ENCODE measurements at places on chromosomes 12 and 14. TPM values are rescaled to one million over a fixed set of nuclear protein-coding genes. Genes with fewer than 3 reads are reported as not detected.

The PCK2 gene
- total RNA-seq: 44.4 TPM

The SP7 gene
- total RNA-seq: not detected

The DTX1 gene
- total RNA-seq: 0.68 TPM

The SLC17A8 gene
- total RNA-seq: not detected

The PXMP2 gene
- total RNA-seq: 12.3 TPM

The DNAJC22 gene
- 0.16 TPM for total RNA-seq

The MYH6 gene
- total RNA-seq: not detected

The STON2 gene
- 54.0 TPM for total RNA-seq

The GDF3 gene
- not detected for total RNA-seq

The CMKLR1 gene
- total RNA-seq: 0.56 TPM

The PTGER2 gene
- 0.40 TPM for total RNA-seq

The KRT83 gene
- not detected for total RNA-seq

The HOXC4 gene
- total RNA-seq: 5.1 TPM

The ANKRD33 gene
- total RNA-seq: not detected

The FAM90A1 gene
- total RNA-seq: 0.16 TPM

- peak; percentile 99 for ATAC-seq
These were observed 38.5 kb downstream of the CATSPERB start for GRCh38 chr14:91693346-91693745.

DNA sequence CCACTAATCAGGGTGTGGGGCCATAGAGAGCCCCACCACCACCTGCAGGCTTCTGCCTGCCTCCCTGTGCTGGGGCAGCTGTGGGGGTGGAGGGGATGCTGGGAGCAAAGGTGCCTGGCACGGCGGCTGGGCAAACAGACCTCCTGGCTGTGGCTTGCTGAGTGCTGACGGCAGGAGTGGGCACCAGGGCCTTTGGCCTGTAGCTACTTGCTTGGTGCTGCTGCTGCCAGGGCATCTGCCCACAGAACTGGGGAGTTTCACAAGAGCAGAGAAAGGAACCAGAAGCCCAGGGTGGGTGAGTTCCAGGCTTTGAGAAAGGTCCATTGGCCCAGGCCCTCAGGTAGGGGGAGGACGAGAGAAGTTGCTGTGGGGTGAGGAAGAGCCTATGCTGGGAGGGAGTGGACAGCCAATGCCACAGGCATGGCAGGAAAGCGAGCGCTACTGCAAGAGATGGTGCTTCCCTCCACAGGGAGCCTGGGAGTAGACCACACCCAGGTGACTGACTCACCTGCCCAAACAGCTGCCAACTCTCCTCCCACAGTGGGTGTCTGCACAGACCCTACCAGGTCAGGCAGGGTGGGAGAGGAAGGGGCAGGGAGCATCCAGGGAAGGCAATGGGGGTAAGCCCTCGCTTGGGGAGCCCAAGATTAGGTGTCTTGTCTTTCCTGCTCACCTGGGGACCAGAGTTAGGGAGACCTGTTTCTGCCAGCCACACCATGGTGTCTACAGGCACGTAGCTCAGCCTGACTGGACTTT, 39.0 kb upstream of the HDAC7 start:
- peak; percentile 84 for ATAC-seq

DNA sequence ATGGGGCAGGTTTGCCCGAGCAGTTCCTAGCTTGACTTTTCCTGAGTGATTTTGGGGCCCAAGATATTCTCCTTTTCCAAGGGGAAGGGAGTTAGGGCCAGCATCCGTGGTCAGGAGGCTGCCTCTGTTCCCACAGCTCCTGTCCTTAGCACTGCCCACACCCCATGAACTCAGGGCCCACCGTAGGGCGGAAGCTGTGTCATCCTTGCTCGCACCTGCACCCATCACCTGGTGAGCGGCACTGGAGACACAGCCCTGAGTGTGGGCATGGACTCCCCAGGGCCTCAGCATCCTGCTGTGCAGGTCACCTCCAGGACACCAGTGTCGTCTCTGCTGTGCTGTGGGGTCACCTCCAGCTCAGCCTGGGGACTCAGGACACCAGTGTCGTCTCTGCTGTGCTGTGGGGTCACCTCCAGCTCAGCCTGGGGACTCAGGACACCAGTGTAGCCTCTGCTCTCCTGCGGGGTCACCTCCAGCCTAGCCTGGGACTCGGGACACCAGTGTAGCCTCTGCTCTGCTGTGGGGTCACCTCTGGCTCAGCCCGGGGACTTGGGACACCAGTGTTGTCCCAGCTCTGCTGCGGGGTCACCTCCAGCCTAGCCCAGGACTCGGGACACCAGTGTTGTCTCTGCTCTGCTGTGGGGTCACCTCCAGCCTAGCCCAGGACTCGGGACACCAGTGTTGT, 322.9 kb downstream of the ADGRD1 start:
- no peak for ATAC-seq

GRCh38 chr14:34018125-34018524, 67.3 kb upstream of the EGLN3 start:
- ATAC-seq: no peak

GRCh38 chr12:71125515-71125914, 32.3 kb downstream of the TSPAN8 start:
- no peak for ATAC-seq

- no peak for ATAC-seq
These were observed 89.4 kb downstream of the NT5DC3 start for GRCh38 chr12:103751600-103751999.

GRCh38 chr14:30657606-30658163, 35.6 kb downstream of the SCFD1 start:
- no peak for ATAC-seq

GRCh38 chr14:26528415-26529182, 69.2 kb downstream of the NOVA1 start:
- ATAC-seq: no peak

DNA sequence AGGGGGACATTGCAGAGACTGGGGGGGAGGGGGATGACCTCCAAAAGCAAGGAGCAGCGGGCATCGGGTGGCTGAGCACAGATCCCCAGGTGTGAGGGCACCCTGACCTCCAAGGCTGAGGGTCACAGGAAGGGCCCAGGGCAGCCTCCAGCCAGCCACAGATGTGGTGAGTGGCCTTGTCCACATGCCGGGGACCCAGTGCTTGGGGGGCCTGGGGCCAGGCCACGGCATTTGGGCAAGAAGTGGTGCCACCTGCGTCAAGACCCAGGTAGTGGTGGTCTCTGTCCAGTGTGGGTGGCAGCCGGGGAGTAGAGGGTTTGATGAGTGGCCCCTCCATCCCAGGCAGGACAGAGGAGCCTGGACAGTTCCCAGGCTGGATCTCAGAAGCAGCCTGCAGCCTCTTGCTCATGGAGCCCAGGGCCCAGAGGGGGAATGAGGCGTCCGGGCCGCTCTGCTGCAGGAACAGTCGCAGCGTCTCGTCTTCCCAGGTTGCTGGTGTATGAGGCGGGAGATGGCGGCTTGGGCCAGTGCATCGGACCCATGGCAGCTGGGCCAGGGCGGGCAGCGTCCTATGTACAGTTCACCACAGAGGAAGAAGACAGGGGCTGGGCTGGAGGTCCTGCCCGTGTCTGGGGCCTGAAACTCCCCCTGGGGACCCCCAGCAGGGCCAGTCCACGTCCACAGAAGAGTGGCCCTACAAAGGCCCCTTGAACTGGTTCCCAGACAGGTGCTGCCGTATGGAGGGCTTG, 33.5 kb downstream of the CCNK start:
- no peak for ATAC-seq

GRCh38 chr12:104095289-104095688, 31.0 kb downstream of the HCFC2 start:
- no peak for ATAC-seq

GRCh38 chr12:108173160-108173559, 44.1 kb downstream of the WSCD2 start:
- no peak for ATAC-seq

DNA sequence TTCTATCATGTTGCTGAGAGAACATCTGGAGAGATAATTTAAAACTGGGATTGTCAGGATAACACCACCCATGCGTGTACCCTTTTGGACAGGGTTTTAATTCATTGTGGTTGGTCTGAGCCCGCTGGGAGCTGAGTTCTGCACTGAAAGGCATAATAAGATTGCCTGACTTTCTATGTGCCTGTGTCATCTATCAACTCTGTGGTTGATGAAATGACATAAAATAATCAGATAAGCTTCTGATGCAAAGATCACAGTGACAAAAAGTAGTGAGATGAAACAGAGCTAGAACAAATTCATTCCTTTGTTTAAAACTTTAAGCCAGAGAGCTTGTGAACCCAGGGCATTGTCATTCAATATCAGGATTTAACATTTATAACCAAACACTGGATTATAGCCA, 98.7 kb downstream of the BBS10 start:
- ATAC-seq: no peak

GRCh38 chr14:38904959-38905358, 198.1 kb downstream of the SEC23A start:
- ATAC-seq: no peak

- peak; percentile 31 for ATAC-seq
These were observed 94.7 kb upstream of the GSC start for GRCh38 chr14:94864387-94865195.

- no peak for ATAC-seq
These were observed 358.1 kb downstream of the RAD51B start for GRCh38 chr14:68177728-68178127.

GRCh38 chr12:6555018-6555691, 687 bp downstream of the IFFO1 start:
- ATAC-seq: no peak

- ATAC-seq: no peak
These were observed 122.2 kb downstream of the NTS start for GRCh38 chr12:85996280-85996679.

DNA sequence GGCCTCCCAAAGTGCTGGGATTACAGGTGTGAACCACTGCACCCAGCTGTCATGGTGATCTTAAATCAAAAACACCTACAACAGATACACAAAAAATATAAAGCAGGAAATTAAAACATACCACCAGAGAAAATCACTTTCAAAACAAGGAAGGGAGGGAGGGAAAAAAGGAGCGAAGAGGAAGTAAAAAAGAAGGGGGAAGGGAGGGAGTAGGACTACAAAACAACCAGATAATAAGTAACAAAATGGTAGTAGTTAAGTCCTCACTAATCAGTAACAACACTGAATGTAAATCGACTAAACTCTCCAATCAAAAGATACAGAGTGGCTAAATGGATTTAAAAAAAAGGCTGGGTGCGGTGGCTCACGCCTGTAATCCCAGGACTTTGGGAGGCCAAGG, 89.0 kb downstream of the SH2B3 start:
- ATAC-seq: no peak

- peak; percentile 63 for ATAC-seq
These were observed 51.1 kb downstream of the SLC38A1 start for GRCh38 chr12:46217541-46218321.

DNA sequence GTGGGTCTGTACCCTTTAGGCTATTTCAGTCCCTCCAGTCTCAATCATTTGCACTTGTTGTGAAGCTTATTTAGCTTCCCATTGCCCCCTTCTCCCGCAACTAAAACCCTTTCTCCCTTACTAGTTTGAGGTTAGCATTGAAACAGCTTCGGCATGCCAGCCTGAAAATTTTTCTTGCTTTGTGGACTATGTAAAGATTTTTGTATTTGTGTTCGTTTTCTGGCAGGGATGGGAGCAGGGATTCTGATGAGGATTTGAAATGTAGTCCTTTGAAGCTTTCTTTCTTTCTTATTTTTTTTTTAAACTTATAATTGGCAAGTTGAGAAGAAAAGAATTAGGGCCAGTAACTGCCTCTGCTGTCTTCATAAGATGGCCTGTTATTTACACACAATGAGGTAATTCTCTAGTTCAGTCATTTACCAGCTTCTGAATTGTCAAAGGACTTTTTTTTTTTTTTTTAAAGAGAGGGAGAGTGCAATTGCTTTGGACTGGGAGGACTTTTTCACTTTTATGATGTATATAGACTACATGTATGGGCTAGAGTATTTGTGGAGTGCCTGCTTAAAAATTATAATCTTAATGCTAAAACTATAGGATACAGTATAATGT, 29.0 kb downstream of the PALS1 start:
- no peak for ATAC-seq

DNA sequence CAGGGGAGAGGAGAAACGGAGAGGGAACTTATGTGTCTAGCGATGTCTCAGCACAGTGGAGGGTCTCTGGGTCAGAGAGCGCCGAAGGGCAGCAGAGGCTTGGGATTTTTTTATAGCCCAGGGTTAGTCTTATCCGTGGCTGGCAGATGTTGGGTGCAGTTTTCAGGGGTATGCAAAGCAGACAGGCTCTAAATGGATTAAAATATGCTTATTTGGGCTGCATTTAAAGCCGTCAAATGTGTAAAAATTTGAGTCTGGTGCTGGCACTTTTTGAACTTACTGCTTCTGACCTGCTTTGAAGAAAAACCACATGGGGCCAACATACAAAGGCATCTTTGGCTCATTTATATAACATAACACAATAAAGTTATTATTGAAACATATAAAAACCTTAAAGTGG, 178.8 kb downstream of the ESR2 start:
- ATAC-seq: no peak
